ENCODE measurements at places on chromosomes 3 and 15. TPM values are rescaled to one million over a fixed set of nuclear protein-coding genes. Genes with fewer than 3 reads are reported as not detected.
A peak's percentile ranks its signal among the peaks of the same experiment; 100 is the strongest.

DNA sequence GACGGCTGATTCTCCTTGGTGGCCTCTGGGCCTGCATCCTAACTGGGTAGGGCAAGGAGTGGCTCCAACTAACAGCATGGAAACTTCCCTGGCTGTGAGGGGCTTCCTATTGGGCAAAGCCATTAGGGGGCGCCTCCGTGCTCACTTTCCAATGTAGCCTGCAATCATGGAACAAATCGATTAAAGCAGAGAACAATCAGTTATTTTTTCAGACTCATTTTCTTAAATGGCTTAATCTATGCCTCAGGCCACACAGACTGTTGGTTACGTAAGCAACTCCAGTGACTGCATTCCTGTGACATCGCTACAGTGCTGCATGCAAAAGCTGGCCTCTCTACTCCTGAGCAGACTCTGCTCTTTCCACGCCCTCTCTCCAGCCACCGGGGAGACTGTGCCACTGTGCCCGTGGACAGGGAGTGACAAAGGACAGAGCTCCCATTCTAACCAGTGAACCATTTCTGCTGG, 278.9 kb downstream of the KLF13 start:
- peak; percentile 49 for DNase-seq

The CCDC39 gene
- under 0.01 TPM for total RNA-seq

GRCh38 chr3:44114142-44114541, 127.5 kb upstream of the TOPAZ1 start:
- peak; percentile 13 for DNase-seq

The WNT5A gene
- 1,105 TPM for total RNA-seq

DNA sequence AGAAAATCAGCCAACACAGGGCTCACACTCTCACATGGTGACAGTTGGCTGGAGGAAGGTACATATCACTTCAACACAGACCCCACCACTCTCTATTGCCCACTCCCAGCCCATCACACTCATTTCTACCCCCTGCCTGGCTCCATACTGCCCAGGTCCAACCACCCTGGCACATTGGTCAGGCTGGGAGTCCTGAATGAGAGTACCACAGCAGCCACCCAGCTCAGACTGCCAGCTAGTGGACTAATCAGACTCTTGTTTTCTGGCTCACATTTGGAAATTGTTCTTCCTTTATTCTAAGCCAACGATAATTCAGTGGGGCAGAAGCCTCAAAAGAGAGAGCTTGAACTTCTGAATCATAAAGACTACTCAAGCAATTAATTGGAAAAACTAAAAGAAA, 20.0 kb downstream of the MRPL46 start:
- no peak for DNase-seq

GRCh38 chr3:156356537-156357363, 198.2 kb downstream of the SSR3 start:
- no peak for DNase-seq

The SLC51B gene
- total RNA-seq: not detected

DNA sequence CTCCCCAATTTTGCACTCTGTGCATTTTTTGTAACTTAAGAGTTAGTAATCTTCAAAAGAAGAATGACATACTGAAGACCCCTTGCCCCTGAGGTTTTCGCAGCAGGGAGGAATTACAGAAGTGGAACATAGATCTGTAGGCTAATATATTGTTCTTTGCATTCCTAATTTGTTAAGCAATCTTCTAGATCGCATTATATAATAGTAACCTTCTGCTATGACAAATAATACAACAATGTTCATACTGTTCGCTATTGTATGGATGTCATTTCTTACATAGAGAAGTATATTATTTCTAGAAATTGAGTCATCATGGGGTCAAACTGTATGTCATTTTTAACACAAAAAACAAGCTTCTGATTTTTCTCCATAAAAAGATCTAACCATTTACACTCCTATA, 95.8 kb upstream of the TGFBR2 start:
- DNase-seq: no peak

- no peak for DNase-seq
Measured at GRCh38 chr3:32257641-32258438, 19.4 kb downstream of the CMTM8 start.

DNA sequence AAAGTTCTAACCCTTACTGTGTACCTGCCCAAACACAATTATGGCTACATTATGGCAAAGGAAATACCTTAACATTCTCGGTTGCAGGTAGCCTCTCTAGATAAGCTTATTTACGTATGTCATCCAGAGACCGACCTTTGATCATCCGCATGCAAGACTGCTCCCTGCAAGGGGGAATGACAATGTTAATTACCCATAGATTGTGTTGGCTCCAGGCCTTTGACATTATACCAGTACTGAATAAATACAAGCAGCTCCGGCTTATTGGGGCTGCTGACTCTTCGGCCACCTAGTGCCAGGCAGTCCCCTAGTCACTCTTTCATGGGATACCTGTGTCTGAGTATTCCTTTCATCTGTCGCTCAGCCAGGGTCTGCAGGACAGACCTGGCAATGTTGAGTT, 223.5 kb downstream of the DTWD1 start:
- no peak for DNase-seq

The PGBD4 gene
- 2.6 TPM for total RNA-seq

DNA sequence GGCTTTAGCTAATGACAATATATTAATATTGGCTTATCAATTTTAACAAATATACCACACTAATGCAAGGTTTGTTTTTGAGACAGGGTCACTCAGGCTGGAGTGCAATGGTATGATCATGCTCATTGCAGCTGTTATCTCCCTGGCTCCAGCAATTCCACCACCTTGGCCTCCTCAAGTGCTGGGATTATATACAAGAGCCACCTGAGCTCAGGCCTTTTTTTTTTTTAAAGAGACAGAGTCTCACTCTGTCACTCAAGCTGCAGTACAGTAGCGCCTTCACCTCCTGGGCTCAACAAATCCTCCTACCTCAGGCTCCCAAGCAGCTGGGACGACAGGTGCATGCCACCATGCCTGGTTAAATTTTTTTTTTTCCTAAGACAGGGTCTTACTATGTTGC, 11.7 kb downstream of the DLG1 start:
- DNase-seq: no peak

DNA sequence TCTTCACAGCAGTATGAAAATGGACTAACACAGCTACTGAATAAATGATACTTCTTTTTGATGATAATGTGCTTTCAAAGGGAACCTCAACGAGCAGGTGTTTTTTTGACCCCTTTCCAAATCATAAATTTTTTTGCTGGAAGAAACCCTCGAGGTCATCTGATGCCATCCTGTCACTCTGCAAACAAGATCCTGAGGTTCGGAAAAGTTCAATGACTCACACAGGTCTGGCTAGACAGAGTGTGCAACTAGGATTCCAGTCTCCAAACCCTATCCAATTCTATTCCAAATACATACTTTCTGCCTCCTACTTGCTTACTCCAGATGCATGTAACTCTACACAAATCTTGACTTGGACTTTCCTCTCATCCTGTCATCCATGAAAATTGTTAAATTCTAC, 124.7 kb downstream of the NEDD4 start:
- DNase-seq: no peak

DNA sequence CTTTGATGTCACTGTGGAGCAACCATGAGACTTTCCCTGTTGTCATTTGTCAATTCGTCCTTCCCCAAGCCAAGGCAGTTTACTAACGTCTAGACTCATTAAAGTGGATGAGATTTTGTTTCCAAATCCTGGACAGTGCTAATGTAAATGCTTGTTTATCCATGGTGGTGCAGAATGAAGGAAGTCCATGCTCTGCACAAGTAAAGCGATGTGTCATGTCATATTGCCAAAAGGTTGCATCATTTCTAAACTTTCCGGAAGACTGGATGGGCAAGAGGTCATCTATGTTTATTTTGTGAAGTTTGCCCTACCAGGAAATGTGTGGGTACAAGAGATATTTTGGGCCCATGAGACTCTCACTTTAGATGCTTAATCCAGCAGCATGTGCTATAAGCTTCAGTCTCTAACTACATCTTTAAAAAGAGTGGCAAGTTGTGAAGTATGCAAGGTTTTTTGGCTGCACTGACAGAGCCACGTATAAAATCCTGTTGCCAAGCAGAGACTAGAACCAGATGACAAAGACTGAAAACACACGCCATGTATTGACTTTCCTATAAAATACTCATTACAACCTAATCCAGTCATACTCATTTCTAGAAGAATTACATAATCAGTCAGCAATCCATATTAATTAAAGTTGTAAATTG, 72.1 kb upstream of the FNDC3B start:
- DNase-seq: peak; percentile 98

The SPRED1 gene
- 55.7 TPM for total RNA-seq

The TEX55 gene
- total RNA-seq: not detected

The MUC20 gene
- 0.32 TPM for total RNA-seq

DNA sequence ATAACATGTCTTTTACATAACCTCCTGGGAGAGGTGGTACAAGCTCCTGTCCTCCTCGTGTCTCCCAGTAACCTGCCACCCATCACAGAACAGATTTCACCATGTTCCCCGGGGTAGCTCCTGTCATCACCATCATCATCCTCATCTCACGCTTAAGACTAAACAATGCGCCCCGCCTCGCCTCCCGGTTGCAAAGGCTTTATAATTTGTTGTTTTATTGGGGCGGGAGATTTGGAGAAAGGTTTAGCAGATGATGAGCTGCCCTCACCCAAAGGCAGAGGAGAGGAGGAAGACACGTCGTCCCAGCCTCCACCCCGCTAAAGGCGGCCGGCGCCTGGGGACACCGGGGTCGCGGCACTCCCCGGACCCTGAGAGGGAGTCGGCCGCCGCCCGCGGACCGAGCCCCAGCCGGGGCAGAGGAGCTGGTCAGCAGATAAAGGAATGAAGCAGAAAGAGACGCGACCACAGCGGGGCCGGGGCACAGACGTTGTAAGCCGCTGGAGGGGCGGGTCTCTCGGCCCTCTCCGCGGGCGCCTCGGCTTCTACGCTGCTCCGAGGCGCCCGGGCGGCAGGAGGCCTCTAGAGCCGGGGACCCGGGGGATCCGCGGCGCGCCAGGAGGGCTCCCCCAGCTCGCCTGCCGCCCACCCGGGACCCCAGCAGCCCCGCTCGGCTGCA, 589 bp downstream of the HERC1 start:
- peak; percentile 62 for DNase-seq

DNA sequence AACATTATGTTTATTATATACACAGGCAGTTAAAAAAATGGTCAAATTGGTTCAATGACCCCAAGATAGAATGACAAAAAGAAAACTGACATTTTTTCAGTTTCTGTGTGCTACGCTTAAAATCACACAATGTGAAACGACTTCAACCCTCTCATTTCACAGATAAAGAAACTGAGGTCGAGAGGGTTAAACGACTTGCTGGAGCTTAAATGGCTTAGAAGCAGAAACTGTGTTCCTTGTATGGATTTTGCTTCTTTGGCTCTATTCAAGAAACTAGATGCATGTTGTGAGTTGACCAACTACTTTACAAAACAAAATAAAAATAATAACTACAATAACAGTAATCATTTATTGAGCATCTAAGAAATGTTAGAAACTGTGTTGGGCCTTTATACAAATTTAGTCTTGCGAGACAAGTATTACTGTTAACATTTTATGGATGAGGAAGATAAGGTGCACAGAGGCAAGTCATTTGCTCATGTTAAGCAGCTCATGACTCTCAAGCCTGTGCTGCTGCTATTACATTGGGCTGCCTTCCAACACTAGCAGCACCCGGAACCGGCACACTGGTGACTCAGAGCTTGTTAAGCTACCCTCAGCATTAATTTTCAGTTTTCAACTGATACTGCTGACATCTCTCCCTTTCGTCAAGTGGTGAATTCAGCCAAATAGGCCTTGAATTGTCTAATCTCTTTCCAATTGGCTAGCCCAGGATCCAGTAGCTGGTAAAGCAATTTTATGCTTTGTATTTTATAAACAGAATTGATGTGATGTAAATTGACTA, 487.6 kb downstream of the NAALADL2 start:
- DNase-seq: peak; percentile 83

- DNase-seq: no peak
Measured at GRCh38 chr3:147518465-147518864, 109.3 kb downstream of the ZIC1 start.

GRCh38 chr15:77024273-77025082, 29.6 kb downstream of the PSTPIP1 start:
- peak; percentile 38 for DNase-seq

The ZNF502 gene
- 4.2 TPM for total RNA-seq
